ENCODE measurements at places on chromosomes 3 and 15. TPM values are rescaled to one million over a fixed set of nuclear protein-coding genes. Genes with fewer than 3 reads are reported as not detected.
A peak's percentile ranks its signal among the peaks of the same experiment; 100 is the strongest.

The ARPP19 gene
- polyA plus RNA-seq: 70.3 TPM

DNA sequence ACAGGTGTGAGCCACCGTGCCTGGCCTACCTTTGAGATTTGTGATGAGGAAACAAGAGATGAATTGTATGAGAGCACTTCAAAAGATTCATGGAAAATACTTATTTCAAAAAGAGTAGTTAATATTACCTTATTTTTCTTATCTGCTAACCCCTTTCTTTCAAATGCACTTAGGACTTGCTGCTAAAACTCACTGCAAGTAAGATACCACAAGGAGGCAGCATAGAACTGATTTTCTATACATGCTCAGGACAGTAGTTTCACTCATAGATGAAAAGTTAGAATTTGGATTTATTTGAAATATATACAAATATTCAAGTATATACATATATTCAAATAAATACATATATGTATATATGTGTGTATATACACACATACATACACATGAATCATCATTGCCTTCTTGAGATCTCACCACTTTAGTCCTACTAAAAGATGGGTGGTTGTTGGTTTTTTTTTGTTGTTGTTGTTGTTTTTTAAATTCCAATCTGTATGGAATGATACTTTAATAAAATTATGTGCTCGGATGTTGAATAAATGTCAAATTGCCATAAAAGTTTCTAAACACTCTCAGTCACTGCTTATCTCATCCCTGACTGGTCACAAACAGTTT, 2.4 kb downstream of the CCNDBP1 start:
- no peak for DNase-seq

GRCh38 chr3:195046441-195046840, 224.5 kb downstream of the XXYLT1 start:
- DNase-seq: no peak

GRCh38 chr3:149717391-149718056, 34.8 kb downstream of the COMMD2 start:
- DNase-seq: no peak

DNA sequence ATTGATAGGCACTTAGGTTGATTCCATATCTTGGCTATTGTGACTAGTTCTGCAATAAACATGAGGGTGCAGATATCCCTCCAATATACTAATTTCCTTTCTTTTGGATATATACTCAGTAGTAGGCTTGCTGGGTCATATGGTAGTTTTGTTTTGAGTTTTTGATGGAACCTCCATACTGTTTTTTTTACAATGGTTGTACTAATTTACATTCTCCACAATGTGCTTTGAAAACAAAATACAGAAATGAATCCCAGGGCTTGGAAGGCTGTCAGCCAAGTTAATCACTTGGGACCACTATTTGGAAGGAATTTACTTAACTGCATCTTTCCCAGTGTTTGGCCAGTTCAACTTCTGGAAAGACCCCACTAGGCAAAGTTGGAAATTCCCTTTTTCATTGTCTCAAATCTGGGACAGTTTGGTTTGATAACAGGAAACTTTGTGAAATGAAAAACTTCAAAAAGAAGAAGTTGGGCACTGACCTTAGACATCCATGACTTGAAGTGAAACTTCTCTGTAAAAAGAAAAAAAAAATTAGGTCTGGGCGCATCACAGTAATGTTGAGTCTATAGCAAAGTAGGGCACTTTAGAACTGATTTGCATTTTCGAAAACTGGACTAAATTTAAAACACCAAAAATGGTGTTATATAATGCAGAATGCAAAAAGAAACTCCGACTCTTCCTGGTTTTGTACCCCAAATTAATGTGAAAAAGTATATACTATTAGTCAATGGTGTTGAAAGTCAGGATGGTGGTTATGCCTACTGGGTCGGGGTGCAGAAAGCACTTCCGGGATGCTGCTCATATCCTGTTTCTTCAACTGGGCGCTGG, 6.0 kb downstream of the CTSH start:
- DNase-seq: no peak

GRCh38 chr3:56997675-56998074, 62.8 kb upstream of the SPATA12 start:
- no peak for DNase-seq

DNA sequence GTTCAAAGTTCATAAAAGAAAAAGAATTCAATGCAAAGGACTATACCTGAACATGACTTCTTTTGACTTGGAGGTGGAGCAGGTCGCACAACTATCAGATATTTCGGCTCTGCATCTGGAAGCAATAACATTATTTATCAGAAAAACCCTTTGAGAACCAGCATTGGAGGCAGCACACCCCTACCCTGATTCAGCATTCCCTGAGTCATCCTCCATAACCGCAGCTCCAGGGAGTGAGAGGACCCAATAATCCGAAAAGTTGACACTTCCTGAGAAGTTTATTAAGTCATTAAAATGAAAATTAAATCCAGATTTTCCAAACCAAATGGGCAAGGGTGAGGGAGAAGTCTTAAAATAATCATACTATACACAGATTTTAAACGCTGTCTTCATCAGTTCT, 90.6 kb downstream of the ABI3BP start:
- no peak for DNase-seq

GRCh38 chr3:7433073-7433472, 572.2 kb downstream of the GRM7 start:
- no peak for DNase-seq

DNA sequence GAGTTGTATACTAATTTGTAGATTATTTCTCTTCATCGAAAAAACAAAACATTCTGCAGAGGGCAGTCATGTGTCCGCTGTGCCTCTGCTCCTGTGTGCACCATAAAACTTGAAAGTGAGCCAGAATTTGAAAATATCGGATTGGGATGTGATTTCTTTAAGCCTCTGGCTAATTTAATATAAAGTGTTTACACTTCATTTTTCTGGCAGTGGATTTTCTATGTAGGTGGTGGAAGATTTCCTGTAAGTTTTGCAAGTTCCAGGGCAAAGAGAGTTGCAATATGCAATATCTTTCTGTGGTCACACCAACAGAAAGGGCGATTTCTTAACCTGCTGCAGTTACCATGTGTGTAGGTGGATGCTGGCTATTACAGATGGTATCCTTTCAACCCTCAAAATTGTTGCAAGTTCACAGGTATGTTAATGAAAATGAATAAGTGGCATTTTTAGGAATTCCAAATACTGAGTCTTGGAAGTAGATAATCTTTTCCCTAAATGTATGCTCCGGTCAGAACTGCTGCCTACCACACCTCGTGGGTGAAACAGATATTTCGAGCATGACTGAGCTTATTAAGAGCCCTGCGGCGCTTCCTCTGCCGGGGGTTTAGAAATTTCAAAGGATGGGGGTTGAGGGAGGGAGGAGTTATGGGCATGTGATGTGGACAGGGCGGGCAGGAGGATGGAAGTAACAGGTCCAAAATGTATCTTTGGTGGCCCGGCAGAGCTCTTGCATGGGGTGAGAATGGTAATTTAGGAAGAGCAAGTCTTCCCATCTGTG, 134.0 kb downstream of the PGPEP1L start:
- DNase-seq: no peak

GRCh38 chr3:46671541-46672348, 21.7 kb downstream of the ALS2CL start:
- DNase-seq: peak; percentile 17

DNA sequence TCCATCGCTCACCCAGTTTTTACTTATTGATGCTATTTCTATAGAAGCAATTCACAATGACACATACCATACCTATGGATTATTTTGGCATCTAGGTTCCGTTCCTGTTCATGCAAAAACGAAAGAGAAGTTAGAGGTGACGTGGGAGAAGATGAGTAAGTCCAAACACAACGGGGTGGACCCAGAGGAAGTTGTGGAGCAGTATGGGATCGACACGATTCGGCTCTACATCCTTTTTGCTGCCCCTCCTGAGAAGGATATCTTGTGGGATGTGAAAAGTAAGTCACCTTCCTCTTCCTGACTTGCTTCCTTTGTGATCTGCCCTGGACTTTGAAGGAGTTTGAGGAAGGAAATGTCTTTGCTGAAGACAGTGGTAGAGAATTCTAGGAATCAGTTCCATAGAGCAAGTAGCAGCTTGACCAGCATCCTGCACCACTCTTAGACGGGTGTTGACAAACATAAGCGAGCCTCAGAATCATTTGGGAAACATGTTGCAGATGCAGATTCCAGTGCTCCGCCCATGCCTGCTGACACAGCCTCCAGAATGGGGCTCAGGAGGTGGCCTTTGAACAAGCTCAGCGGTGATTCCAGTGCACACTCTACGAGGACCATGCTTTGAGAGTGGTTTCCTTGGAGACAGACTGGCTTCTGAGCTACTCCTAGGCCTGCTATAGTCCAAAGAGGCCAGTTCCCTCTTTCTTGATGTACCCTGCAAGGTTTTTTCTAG, 78.4 kb upstream of the LIMD1 start:
- no peak for DNase-seq

- no peak for DNase-seq
Measured at GRCh38 chr3:153614140-153614539, 452.1 kb downstream of the RAP2B start.

GRCh38 chr3:43048470-43048869, 57.4 kb downstream of the POMGNT2 start:
- no peak for DNase-seq
